NCI-H510A (cell line): ENCODE measurements at places on chromosomes 3 and 15.

- DNase-seq = peak; percentile 4
These were observed 443.9 kb downstream of the DIPK2A start for GRCh38 chr3:144415492-144415891.

GRCh38 chr3:150061288-150062024 lies 90.8 kb upstream of the PFN2 start:
- DNase-seq = no peak

DNA sequence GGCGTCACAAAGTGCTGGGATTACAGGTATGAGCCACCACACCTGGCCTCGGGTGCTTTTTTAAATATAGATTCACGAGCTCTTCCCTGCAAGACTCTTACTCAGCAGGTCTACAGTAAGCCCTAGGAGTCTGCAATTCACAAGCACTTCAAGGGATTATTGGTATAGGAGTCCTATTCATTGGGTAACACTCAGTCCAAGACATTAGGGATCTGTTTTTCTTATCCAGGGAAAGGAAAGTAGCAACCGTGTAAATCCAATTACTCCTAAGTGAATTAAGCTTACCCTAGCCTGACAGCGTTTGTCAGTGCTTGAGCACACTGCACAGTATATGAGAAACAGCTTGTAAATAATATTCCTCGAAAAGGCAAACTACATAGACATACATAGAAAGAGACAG lies 109.9 kb downstream of the SENP2 start:
- no peak for DNase-seq

GRCh38 chr3:155391551-155391958 lies 98.1 kb upstream of the STRIT1 start:
- DNase-seq = no peak

DNA sequence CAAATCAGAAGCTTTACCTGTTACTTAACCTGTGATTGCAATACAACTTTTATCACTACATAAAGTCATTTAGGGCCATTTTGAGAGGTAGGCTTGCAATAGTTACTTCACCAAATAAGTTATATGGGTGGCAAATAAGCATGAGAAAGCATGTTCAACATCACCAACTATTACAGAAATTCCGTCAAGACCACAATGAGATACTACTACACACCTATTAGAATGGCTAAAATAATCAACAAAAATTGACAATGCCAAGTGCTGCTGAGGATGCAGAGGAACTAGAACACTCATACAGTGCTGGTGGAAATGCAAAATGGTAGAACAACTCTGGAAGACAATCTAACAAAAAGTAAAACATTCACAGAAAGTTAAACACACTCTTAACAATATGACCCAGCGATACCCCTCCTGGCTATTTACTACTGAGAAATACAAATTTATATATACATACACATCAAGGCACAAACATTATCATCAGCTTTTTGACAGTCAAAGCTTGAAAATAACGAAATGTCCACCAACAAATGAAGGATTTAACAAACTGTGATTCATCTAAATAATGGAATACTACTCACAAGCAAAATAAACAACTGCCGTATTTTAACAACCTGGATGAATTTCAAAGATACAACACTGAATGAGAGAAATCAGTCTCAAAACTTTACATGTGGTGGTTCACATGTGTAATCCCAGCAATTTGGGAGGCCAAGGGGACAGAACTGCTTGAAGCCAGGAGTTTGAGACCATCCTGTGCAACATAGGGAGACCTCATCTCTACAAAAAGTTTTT lies 82.9 kb downstream of the MYO9A start:
- DNase-seq = no peak

- DNase-seq = no peak
These were observed 7.6 kb upstream of the DRD3 start for GRCh38 chr3:114186501-114186900.

DNA sequence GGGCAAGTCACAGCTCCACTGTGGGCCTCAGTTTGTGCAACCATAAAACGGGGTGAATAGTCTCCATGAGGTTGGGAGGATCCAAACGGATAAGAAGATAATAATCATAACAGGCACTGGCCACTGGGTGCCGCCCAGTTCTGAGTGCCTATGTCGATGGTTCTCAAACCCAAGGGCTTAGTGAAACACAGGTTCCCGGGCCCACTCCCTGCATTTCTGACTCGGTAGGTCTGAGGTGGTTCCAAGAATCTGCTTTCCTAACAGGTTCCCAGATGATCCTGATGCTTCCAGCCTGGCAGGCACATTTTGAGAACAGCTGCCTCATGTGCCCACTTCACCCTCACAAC lies 21.2 kb downstream of the ALS2CL start:
- DNase-seq = no peak

DNA sequence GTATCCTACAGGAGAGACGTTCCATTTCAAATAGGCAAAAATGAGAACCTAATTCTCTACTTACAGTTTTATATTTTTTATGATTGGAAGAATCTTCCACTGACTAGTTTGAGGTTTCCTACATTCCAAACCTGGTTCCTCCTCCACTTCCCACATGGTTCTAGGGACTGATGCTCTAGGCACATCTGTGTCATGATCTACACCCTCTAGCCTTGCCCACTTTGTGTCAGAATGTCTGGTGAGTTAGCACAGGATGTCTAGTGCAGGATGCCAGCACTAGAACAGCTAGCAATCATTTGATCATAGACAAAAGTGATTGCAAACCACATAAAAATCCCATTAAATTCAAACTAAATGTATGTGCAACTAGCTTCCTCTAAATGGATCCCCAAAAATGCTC lies 26.7 kb upstream of the FILIP1L start:
- no peak for DNase-seq

- no peak for DNase-seq
These were observed 11.7 kb upstream of the ZNF774 start for GRCh38 chr15:90340345-90340744.

GRCh38 chr15:77497110-77497737 lies 76.5 kb downstream of the HMG20A start:
- DNase-seq = no peak

DNA sequence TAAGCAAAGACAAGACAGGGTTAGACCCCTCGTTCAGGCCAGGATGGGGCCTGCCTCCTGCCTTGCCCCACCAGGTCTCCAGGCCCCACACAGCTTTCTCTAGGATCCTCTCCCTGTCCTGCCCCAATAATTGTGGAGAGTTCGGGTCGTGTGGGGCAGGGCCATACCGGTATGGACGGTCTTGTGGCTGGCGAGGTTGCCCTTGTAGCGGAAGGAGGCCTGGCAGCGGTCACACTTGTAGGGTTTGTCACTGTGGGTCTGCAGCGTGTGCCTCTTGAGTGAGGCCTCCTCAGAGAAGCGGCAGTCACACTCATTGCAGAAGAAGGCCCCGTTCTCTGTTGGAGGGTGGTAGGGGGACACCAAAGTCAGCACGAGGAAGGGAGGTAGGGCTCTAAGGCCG lies 18.7 kb downstream of the BCL6 start:
- no peak for DNase-seq

DNA sequence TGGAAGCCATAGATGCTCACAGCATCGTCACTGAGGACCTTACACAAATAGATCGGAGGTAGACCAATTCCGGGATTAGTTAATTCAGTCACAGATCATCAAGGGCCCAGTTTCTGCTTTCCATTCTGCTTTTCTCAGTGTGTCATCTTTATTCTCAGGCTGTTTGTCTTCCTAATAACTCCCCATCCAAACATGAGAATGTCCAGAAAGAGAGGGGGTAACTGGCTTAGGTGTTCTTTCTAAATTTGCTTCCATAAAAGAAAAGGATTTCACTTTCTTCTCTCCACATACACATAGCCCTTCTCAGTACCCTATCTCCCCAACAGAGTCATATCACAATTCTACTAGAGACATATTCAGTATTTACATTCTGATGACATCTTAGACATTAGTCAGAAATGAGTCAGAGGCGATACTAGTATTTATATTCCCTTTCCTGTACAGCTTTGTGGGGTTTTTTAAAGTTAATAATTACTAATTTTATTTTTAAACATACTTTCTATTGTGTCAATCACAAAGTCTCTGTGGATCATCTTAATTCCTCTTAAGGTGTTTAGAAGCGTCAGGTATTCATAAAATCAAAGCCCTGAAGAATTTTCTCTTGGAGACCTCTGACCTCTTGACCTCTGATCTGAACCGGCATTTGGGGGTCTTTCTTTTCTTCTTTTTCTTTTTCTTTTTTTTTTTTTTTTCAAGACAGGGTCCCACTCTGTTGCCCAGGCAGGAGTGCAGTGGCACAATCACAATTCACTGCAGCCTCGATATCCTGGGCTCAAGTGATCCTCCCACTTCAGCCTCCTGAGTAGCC lies 24.3 kb upstream of the IL12A start:
- DNase-seq = no peak

- no peak for DNase-seq
These were observed 5.1 kb downstream of the PPP2R3A start for GRCh38 chr3:135970506-135971116.

DNA sequence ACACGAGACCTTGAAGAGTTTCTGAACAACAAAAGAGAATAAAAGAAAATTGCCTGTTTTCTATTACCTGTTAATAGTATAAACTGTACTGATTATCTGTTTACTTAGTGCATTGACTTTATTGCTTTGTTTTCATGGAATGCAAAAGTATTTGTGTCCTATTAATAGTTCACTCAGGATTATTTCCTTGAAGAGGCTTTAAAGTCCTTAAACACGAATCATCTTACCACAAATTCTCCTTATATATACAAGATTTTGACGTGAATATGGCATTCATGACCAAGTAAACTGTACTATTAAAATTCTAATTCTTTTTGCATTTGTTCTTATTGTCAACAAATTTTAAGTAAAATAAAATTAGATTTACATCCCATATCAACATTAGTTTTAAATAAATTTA lies 513.0 kb downstream of the NTRK3 start:
- DNase-seq = no peak

GRCh38 chr3:71662568-71662967 lies 62.6 kb downstream of the EIF4E3 start:
- no peak for DNase-seq

DNA sequence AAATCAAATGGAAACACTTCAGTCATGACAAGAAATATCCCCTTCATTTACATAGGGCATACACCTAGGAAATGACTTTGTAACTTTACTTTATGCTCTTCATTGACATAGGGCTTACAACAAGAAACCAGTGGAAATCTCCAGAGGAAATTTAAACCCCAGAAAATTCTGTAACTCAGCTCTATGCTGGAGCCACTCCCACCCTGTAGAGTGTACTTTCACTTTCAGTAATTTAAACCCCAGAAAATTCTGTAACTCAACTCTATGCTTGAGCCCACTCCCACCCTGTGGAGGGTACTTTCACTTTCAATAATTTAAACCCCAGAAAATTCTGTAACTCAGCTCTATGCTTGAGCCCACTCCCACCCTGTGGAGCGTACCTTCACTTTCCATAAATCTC lies 987.1 kb upstream of the CADM2 start:
- DNase-seq = no peak

DNA sequence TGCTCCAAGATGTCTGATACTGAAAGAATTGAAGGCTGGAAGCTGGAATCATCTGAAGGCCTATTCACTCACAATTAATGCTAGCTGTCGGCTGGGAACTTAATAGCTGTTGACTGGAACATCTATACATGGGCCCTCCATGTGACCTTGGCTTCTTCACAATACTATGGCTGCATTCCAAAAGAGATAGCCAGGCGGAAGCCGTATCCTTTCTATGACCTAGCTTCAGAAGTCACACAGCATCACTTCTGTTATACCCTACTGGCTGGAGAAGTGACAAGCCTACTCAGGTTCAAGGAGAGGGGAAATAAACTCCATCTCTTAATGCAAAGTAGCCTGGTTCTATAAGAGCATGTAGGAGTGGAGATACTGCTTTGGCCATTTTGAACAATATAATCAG lies 50.9 kb upstream of the SPRED1 start:
- no peak for DNase-seq

DNA sequence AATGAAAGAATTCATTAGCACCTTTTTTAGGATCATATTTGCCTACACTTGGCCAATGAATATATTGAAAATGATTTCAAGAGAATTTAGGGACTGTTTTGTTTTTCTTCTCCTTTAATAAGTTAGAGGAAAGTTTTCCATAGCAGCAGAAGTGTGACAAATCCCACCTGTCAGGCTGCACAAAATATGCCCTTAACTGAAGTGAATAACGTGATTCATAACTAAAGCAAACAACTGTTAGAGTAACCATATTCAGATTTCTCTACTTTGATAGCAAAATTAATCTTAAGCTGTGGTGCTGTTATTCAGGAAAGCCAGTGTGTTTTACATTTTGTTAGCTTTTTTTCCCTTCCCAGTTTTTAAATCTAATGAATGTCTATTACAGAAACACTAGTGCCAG lies 121.4 kb downstream of the HCN4 start:
- DNase-seq = no peak

GRCh38 chr3:141754032-141754431 lies 9.2 kb upstream of the GRK7 start:
- no peak for DNase-seq

DNA sequence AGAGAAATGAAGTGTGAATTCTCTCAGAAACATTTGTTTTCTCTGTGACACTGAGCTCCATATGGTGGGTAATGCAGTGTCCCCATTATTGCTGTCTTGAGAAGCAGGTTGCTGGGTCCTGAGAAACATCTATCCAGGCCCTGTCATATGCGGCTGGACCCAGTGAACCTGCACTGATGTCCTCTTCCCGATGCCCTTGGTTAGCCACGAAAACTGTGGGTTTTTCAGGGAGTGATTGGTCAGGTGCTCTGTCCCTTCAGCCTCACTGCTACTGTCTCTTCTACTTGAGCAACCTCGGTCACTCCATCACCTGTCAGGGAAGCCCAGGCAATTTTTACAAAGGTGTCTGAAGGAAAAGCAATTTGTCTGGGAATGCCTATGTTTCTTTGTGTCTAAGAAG lies 77.0 kb downstream of the SLC7A14 start:
- DNase-seq = no peak

- no peak for DNase-seq
These were observed 44.6 kb downstream of the CORO2B start for GRCh38 chr15:68623301-68623892.

GRCh38 chr15:74845208-74845568 lies 2.2 kb upstream of the ULK3 start:
- DNase-seq = no peak
